Activated naive CD4-positive, alpha-beta T cell treated with anti-CD3 and anti-CD28 coated beads, Interleukin-2, amount 50 U/mL, for 16 hours (primary cell): ENCODE measurements at places on chromosomes 12 and 14.

- no peak for DNase-seq
Observed at GRCh38 chr12:67925552-67925951, 63.7 kb upstream of the IFNG-AS1 start.

GRCh38 chr12:74401035-74401434, 136.6 kb upstream of the ATXN7L3B start:
- no peak for DNase-seq

- no peak for DNase-seq
Observed at GRCh38 chr12:128951448-128951847, 98.2 kb downstream of the GLT1D1 start.

- no peak for DNase-seq
Observed at GRCh38 chr14:93319958-93320357, 12.9 kb downstream of the BTBD7 start.

- DNase-seq, result no peak
Observed at GRCh38 chr12:20210621-20211215, 157.6 kb upstream of the PDE3A start.

- peak; percentile 28 for DNase-seq
Observed at GRCh38 chr12:68450947-68451260, 118.7 kb upstream of the MDM1 start.

- no peak for DNase-seq
Observed at GRCh38 chr14:41072776-41073175, 533.9 kb upstream of the LRFN5 start.

DNA sequence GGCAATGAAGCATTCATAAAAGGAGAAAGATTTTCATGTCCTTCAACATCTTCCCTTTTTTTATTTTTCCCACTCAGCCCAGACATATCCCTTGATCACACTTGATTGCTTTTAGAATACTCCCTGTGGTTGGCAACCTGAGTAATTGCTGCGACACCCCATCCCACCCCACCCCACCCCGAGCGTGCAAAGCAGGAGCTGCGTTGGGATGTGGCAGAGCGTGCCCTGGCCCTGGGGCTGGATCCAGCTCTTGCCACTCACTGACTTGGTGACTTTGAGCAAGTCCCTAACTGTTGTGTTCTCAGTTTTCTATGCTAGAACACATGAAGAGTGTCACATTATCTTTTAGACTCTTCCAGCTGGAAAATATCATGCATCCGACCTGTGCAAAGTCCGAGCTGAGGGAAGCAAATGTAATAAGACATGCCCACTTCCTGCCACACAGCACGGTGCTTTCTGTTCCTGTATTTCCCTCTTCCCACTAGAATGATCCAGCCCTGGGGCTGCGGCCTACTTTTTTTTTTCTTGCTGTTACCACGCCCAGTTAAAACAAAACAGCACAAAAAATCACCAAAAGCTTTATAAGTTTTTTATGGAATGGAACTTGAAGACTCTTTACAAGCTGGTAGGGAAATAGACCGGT, 4.0 kb downstream of the ASCL4 start:
- no peak for DNase-seq

GRCh38 chr12:90828621-90829020, 126.4 kb downstream of the CCER1 start:
- no peak for DNase-seq

- no peak for DNase-seq
Observed at GRCh38 chr14:75675265-75675960, 14.4 kb downstream of the TTLL5 start.

DNA sequence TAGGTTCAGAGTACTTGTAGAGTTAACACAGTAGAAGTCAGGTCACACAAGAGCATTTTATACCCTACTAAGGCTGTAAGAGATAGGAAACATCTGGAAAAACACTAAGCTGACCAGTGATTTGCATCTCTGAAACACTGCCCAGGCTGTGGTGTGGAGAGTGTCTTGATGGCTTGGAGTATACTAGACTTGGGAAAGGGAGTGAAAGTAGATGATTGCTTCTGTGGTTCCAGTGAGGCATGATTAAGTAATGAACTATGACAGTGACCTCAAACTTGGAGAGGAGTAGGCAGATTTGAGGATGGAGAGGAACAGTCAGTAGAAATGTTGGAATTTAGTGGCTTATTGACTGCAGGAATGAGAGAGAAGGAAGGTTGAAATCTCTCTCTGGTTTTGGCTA, 201.2 kb downstream of the FLRT2 start:
- no peak for DNase-seq

GRCh38 chr12:121325922-121326396, 26.3 kb downstream of the ANAPC5 start:
- no peak for DNase-seq

- DNase-seq, result no peak
Observed at GRCh38 chr14:98350213-98350612, 921.8 kb downstream of the BCL11B start.

DNA sequence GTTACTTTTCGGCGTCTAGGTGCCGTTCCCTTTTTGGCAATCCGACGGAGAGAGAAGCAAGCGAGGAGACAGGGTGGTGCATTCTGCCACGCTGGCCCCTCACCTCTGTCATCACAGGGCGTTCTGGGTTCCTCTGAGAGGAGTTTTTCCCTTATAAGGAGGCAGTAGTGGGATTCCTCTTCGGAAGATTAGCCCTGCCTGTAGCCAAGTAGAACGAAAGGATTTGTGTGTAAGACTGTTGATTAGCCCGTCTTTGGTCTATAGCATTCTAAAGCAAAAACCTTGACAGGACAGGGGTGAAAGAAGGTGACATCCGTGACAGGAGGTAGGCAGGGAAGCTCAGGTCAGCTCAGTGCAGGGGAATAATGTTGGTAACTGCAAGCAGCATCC, 9.1 kb upstream of the NEMF start:
- DNase-seq, result peak; percentile 64

DNA sequence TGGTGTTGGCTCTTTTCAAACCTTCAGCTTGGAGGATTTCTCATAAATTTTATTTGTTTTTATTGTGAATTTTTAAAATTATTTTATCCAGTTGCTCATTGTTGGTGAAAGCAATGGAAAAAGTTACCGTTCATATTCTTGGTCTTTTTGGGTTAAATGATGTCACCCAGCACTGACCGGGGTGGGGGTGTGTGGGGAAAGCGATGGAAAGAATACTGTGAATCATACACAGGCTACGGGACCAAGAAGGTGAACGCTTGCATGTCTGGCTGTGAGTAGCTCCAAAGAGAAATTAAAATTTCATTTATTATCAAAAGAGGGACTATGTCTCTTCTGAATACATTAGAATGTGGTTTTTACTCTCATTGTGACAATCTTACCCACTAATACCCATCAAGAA, 430.1 kb downstream of the AEBP2 start:
- no peak for DNase-seq

GRCh38 chr12:39503439-39503838, 60.5 kb upstream of the KIF21A start:
- DNase-seq, result no peak

- DNase-seq, result no peak
Observed at GRCh38 chr12:89951050-89951693, 242.5 kb upstream of the ATP2B1 start.

- no peak for DNase-seq
Observed at GRCh38 chr12:87259391-87259790, 769.8 kb downstream of the C12orf50 start.

DNA sequence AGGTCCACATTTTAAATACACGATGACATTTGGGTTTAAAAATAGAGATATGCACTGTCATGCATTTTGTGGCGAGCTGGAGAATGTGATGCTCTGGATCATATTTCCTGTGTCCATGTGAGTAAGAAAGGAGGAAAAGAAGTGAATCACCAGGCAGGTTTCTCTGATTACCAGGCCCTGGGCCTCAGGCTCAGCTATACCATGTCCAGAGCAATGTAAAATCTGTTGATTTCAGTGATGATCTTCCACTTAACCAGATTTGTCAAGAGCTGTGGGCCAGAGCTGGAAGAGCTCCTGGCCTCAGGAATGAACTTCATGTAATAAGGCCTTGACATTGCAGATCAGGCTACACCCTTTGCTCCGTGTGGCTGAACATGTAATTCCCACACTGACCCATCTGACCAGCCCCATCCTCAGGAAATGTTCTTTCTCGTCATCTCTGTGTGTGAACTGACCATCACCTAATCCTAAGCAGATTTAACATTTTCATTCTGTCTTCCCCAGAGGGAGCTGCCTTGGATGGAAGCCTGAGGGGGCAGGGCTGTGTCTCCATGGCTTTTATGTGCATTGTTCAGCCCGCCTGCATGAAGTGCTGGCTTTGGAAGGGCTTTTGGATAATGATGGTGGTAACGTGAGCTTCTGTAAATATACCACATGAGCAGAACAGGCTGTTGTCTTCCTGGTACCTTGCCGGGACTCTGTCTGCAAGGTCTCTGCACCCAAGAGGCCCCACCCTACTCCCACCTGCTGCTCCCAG, 54.5 kb downstream of the CRACR2A start:
- DNase-seq, result no peak

GRCh38 chr12:119592232-119592631, 1.3 kb upstream of the TMEM233 start:
- no peak for DNase-seq

GRCh38 chr12:85281636-85282312, 1.8 kb downstream of the ALX1 start:
- no peak for DNase-seq

GRCh38 chr12:68264158-68264855, 10.9 kb upstream of the IL22 start:
- no peak for DNase-seq

- DNase-seq, result peak; percentile 79
Observed at GRCh38 chr12:11486623-11487444, 91.5 kb upstream of the PRB2 start.

GRCh38 chr12:62898526-62898925, 36.4 kb downstream of the PPM1H start:
- DNase-seq, result no peak

GRCh38 chr14:73787486-73788316, 63.9 kb upstream of the PTGR2 start:
- DNase-seq, result peak; percentile 45

GRCh38 chr12:116293687-116294453, 16.4 kb upstream of the MED13L start:
- DNase-seq, result no peak

DNA sequence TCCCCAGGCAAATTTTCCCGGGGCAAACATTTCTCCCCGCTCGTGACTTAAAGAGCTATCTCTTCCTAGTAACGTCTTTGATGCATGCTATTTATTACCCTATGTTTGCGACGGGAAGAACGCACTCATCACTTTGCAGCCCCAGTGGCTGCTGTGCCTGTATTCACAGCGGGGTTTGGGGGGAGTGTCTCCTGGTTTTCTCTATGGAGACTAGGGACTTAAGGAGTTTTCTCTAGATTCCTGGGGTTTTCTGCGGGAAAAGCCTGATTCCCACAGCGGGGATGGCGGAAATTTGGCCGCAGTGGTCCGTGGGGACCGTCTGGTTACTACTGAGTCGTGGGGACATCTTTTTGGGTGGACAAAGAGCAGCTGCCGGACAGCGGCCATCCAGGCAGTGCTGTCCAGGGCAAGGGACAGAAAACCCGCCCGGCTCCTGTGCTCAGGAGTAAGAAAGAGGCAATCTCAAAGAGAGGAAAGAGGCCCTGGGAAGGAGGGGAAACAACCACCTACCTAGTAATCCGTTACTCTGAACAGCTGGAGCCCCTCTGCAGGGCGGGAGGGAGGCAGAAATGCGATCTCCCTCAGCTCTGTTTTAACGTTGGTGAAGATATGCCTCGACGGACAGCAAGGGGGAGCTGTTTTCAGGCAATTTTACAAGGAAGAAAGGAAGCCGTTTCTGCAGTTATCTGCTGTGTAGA, 771 bp upstream of the AVPR1A start:
- no peak for DNase-seq

DNA sequence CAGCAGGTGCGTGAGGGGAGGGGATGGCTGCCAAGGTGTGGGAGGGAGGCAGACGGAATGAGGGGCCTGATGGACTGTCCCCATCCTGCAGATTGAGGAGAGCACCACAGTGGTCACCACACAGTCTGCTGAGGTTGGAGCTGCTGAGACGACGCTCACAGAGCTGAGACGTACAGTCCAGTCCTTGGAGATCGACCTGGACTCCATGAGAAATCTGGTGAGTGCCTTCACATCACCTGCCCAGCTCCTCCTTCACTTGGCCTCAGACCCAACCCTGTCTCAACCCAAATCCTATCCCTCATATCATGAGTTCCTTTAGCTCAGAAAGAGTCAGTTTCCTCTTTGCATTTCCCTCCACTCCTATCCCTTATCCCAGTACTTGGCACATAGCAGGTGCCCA, 2.7 kb downstream of the KRT18 start:
- DNase-seq, result no peak

- no peak for DNase-seq
Observed at GRCh38 chr12:106740818-106741217, 33.7 kb upstream of the RIC8B start.

DNA sequence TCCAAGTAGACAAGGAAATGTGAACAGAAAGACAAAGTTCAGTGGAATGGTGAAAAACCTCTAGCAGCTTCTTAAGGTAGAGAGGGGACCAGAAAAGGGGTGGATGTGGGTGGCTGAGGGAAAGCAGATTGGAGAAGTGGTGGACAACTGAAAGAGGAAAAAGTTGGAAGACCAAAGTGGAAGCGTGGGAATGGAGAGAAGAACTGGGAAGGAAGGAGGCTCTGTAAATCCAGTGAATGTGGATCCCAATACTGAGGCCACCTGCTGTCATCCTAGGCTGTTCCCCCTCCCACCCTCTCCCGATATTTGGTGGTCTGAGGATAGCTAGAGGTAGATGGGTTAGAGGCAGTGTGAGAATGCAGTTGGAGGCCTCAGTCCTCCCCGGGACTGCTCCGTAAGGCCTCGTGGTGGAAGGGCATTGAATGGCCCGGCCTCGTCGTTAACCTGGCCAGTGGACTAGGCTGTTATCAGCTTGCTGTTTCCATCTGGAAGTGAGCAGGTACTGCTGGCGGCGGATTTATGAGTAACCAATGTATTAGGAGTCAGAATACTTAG, 822 bp upstream of the POU6F1 start:
- no peak for DNase-seq

GRCh38 chr12:104165801-104166200, 27.8 kb upstream of the NFYB start:
- DNase-seq, result no peak

DNA sequence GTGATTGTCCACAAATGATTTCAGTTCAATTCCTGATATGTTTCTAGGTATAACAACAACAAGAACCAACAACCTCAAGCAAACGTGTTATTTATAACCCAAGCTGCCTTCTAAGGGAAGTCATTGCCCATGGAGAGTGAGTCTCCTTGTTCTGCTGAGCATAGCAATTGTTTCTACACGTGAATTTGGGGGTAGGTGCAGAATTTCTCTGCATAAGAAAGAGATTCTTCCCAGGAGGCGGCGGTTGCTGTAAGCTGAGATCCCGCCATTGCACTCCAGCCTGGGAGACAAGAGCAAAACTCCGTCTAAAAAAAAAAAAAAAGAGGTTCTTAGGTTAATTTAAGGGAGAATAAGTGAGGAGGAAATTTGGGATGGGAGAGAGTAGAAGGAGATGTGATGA, 226.5 kb upstream of the PELI2 start:
- DNase-seq, result no peak

- DNase-seq, result no peak
Observed at GRCh38 chr12:50747817-50748216, 16.1 kb upstream of the ATF1 start.

DNA sequence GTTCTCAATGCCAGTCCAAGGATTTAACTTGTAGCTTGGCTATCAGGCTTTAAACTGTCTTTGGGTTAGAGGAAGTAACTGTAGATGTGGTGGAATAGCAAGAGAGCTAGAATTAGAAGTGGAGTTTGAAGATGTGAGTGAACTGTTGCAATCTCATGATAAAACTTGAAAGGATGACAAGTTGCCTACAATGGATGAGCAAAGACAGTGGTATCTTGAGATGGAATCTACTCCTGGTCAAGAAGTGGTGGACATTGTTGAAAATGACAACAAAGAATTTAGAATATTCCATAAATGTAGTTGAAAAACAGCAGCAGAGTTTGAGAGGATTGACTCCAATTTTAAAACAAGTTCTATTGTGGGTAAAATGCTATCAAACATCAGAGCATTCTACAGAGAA, 199.0 kb downstream of the DUSP6 start:
- no peak for DNase-seq
